ENCODE measurements at places on chromosomes 4 and X. TPM values are rescaled to one million over a fixed set of nuclear protein-coding genes. Genes with fewer than 3 reads are reported as not detected.

GRCh38 chr4:78788007-78788889 is 12.1 kb downstream of the BMP2K start:
- peak; percentile 78 for DNase-seq

DNA sequence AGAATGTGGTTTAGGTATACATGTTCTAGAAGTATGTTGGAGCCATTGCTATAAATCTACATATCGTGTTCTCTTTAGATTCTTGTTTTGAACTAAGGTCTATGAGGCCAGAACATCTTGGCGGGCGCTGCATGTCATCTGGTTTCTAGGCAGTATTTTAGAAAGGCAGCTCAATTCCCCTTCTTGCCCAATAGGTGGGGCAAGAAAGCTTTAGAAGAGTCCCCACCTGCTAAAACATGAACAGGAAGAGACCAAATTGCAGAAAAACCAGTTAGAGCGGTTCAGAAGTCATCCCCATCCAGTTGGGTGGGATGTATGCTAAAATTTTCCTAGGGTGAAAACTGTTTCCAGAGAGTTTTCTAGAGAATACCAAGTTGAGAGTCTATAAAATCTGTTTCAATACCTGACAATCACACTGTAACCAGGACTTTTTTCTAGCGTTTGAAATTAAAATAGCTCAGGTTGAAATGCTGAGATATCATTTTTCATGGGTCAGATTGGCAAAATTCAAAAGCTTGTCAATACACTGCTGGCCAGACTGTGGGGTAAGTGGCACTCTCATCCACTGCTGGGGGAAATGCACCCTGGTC is 17.5 kb upstream of the SH3KBP1 start:
- DNase-seq, result peak; percentile 57

DNA sequence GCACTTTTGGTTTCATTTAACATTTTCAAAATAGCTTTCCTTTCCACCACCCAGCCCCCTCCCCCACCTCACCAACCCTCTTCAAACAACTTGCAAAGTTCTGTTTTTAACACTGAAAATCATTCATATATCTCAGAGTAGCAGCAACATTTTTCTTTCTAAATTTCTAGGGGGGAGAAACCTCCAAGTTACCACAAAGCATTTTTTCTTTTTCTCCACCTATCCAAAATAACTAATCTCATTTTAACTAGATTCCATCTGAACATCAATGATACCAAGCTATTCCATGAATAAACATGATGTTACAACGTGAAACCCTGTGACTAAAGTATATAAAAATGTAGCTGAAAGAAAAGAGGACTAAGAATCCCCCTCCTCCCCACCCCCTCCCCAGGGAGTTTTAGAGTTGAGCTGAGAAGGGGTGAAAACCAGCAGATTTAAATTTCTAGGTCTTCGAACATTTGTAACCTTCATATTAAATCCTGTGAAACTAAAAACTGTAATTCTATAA is 5.2 kb downstream of the LDB2 start:
- no peak for DNase-seq

GRCh38 chrX:103847174-103847870 is 15.3 kb upstream of the RAB9B start:
- peak; percentile 23 for DNase-seq

The HTRA3 gene
- 0.05 TPM for total RNA-seq

The PIR gene
- 4.2 TPM for total RNA-seq

DNA sequence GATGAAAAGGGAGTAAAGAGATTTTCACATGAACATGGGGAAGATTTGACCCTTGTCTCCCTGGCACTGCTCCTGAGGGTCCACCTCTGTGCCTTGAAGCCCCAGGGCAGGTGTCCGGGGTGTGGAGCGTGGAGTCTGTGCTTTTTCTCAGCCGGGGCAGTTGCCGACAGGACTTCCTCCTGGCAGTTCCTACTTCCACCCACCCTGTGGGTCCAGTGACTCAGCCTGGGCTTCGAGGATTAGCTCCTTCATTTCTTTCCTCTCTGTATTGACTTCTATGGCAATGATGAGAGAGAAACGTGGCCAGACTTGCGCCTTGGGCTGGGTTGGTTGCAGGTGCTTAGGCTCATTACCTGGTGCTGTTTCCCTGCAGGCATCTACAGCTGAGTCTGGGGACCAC is 35.9 kb upstream of the CLCN4 start:
- DNase-seq, result no peak

The UGT2B17 gene
- total RNA-seq, result not detected

The PRRG1 gene
- total RNA-seq, result 83.3 TPM

The CYTL1 gene
- total RNA-seq, result 5.0 TPM

DNA sequence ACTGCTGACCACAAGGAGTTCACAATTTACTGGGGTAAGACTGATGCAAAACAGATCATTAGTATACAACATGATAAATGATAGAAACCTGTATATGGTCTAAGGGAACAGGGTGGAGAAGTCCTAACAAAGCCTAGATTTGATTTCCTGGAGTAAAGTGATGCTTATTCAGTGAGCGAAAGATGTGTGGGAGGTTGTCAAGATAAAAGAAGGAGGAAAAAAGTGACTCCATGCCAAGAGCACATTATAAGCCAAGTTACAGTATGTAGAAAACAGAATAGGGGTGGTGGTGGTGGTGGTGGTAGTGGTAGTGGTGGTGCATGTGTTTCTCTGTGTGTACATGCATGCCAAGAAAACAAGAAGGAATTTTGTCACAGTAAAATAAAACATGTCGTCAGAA is 325.2 kb downstream of the MAPK10 start:
- DNase-seq, result no peak

DNA sequence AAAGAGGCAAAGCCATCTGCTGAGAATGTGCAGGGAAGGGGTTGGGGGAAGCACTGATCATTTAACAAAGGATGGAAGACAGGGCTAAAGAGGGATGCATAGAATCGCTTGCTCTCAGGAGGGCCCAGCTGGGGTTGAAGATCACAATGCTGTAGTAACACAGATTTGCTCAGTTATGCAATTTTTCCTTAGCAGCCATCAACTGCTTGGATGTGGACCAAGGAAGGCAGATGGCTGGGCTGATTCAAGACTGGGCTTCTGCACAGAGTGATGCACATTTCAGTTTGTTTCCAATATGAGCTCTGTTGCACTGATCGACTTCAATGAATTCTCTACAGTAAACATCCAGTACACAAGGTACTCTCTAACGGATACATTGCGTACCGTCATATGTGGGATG is 127.8 kb upstream of the TBL1X start:
- DNase-seq, result no peak

DNA sequence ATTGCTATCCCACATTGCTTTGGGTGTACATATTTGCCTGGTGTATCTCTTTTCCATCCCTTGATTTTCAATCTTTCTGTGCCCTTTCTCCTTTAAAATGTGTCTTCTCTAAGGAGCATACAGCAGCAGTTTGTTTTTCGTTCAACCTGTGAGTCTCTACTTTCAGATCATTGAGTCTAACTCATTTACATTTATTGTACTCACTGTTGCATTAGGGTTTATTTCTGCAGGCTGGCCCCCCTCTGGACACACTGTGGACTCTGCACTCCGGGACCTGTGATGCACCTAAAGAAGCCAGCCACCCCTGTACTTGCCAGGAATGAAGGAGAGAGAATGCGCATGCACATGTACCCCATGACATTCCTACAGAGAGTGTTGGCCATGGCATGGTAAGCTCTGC is 93.0 kb downstream of the FAM53A start:
- DNase-seq, result no peak

DNA sequence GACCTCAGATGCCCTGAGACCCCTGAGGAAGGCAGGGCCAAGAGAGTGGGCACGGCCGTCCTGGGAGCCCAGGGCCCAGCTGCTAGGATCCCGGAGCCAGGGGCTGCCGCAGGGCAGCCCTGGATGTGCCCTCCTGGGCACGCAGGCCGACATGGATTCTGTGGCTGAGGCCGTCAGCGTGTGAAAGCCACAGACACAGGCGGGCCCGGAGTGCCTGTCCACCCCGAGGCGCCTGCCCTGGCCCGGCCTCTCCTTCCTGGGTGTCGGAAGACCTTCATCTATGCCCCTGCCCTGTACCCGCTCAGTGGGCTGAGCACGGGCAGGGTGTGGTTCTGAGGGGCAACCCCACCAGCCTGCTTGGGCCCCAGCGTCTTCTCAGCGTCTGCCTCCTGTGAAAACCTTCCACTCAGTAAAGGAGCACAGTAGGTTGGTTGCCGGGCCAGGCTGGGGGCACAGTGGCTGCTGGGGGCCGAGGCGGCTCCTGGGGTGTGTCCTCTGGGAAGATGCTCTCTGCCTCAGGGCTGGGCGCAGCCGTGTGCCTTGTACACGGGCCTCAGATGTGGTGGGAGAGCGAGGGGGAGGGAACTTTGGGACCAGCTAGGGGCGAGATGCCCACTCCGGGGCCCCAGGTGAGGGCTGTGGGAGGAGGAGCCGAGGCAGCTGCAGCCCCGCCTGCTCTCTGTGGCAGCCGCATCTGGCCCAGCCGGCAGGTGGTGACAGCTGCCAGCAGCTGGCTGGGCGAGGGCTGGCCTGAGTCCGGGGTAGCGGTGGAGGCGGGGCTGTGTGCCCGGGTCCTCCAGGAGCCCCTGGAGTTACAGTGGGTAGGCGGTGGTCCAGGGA is 20.8 kb downstream of the FGFRL1 start:
- no peak for DNase-seq

GRCh38 chr4:100060765-100061416 is 110.8 kb upstream of the H2AZ1 start:
- no peak for DNase-seq

DNA sequence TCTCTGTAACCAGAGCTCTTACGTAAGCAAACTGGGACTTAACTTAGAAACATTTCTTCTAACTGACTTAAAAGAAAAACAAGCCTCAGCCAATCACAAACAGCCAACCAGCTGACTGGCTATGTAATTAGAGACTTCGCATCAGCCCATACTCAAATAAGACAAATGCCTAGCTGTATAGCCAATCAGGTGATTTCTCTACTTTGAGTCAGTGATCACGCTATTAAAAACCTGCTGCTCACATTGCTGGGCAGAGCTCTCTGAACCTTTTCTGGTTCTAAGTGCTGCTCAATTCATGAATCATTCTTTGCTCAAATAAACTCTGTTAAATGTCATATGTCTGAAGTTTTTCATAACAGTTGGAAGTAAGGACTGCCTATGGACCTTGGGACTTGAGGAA is 9.9 kb upstream of the SMIM10L2A start:
- DNase-seq, result peak; percentile 73

DNA sequence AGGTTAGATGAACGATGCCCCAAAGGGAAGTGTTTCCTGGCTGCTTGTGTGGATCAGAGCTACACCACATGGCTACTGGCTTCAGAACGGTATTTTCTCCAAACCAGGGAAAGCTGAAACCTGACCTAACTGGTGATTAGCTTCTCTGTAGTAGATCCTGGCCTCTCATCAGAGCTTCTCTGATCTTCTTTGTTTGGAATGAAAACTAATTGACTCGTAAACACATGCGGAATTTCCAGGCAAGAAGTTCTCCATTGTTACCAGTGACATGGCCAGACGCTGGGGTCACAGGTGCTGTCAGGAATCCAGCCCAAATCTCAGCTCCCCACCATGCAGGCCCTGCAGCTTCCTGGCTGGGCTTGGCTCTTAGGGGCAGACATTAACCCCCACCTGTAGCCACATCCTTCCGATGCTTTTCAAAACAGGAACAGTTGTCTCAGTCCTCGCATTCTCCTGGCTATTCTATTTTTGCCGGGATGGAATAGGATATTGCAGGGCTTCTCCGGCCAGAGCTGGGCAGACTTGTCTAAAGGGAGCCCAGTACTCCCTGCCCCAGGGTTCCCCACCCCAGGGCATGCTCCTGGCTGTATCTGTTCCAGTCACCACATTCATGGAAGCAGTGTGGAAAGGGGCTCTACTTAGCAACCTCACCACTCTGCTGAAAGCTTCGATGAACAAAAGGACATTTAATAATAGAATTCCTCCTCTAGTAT is 305.4 kb upstream of the F9 start:
- no peak for DNase-seq

- DNase-seq, result peak; percentile 28
Measured at GRCh38 chr4:147855571-147856009, 123.7 kb downstream of the ARHGAP10 start.

DNA sequence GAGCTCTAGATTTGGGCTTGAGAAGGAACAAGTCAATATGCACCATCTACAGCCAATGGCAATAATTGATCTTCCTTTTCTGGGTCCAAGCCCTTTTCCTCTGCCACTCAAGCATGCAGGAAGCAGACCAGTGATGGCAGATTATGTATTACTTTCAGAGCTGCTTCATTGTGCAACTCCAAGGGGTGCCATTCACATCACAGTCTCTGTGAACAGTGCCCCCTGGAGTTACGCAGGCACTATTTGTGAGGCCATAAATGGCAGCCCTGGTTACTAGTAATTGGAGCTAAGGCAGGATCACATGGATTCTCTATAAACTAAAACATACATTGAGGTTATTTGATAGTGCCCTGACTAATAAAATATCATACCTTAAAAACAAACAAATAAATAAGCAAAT is 313.4 kb upstream of the SLC7A11 start:
- peak; percentile 53 for DNase-seq

Measured in renal cortical epithelial cell (primary cell).